ENCODE measurements at places on chromosomes 12 and 14.

- H3K4me1 ChIP-seq, result peaks cover 15% of the 10 kb centered on the region
- DNase-seq, result no peak
- H3K27me3 ChIP-seq, result peaks cover 8% of the 10 kb centered on the region
Observed at GRCh38 chr14:64232095-64232838, 61.9 kb downstream of the ESR2 start.

DNA sequence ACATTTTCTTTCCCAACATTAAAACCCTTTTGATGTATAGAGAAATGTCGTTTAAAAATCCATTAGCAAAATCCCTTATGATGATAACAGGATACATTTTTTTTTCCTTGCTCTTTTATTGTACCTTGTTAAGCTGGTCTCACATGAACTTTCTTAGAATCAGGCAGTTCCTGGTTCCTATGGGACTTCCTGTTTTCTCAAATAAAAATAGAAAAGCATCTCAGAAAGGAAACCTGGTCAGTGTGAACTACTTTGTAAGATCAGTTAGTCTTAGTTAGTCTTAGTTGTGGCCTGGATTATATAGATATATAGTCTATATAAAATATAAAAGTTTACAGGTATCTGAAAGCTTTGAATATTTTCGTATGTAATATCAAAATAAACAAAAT lies 40.3 kb downstream of the LEMD3 start:
- no peak overlapping the region for H3K27ac ChIP-seq
- H3K36me3 ChIP-seq, result no peaks in the 10 kb centered on the region
- H3K4me1 ChIP-seq, result no peaks in the 10 kb centered on the region
- no peak overlapping the region for H3K4me3 ChIP-seq
- no peaks in the 10 kb centered on the region for H3K27me3 ChIP-seq

DNA sequence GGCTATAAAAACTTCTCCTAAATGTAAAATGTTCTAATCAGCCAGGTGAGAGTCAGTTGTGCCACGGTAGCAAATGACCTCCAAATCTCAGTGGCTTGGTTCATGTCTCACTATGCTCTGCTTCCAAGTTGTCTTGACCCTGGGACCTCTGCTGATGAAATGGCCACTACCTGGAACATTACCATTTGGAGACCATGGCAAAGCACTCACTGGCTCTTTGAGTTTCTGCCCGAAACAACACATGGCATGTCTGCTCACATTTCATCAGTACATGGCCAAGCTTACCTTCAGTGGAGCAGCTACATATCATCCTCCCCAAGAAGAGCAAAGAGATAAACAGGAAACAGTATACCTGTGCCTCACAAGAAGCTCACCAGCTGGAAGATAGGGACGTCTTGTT lies 40.2 kb downstream of the PLEKHG7 start:
- no peak overlapping the region for H3K27ac ChIP-seq
- H3K4me3 ChIP-seq, result no peak overlapping the region
- DNase-seq, result no peak
- no peaks in the 10 kb centered on the region for H3K27me3 ChIP-seq
- H3K36me3 ChIP-seq, result no peaks in the 10 kb centered on the region

GRCh38 chr12:43098766-43099550 lies 453.0 kb downstream of the ADAMTS20 start:
- peaks cover 24% of the 10 kb centered on the region for H3K4me1 ChIP-seq
- no peak for DNase-seq
- H3K27me3 ChIP-seq, result peaks cover 1% of the 10 kb centered on the region
- H3K36me3 ChIP-seq, result no peaks in the 10 kb centered on the region

DNA sequence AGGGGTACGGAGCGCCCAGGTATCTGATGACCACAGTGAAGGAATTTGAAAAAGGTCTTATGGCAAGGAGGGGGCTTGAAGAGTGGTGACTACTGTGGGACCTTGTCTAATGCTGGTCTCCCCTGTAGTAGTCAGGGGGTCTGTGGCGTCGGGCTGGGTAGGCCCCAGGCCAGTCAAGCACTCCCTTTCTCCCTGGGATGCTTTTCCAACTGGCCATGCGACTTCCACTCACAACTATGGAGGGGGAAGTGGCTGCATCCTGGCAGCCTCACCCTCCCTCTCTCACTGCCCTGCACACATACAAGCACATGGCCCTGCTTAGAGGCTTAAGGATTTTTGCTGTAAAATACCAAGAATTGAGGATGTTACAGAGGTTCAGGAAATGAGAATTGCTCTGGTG lies 4.1 kb downstream of the TSPAN11 start:
- H3K4me1 ChIP-seq, result peaks cover 57% of the 10 kb centered on the region
- peak overlapping the region; percentile 58 for H3K4me3 ChIP-seq
- no peak for DNase-seq
- peak overlapping the region; percentile 80 for H3K27ac ChIP-seq

DNA sequence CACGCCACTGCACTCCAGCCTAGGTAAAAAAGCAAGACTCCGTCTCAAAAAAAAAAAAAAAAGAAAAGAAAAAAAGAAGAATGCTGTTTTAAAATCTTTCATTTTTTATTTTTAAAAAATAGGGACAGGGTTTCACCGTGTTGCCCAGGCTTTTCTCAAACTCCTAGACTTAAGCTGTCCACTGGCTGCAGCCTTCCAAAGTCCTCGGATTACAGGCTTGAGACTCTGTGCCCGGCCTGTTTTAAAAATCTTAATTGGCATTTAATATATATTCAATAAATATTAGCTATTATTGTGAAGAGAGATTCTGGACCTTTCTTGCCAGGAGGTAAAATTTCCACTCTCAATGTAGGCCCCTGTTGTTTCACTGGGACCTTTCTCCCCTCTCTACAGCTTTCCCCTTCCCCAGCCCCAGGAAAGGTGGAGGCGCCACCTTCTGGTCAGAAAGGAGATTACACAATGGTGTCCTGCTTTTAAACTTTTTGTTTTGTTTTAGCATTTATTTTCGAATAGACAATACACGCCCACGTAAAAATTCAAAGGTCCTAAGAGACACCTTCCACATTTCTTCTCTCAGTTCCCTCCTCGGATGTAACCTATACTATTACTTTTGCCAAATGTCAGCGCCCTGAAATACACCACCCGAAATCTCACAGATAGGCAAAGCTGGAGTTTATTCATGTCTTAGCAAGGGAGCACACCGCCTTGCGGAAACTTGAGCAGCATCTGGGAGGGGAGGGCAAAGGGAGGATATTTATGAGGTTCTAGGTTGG lies 23.8 kb upstream of the PHC1 start:
- H3K27ac ChIP-seq, result no peak overlapping the region
- peak; percentile 61 for DNase-seq
- H3K27me3 ChIP-seq, result peaks cover 2% of the 10 kb centered on the region
- H3K4me3 ChIP-seq, result peak overlapping the region; percentile 26
- H3K4me1 ChIP-seq, result no peaks in the 10 kb centered on the region
- no peaks in the 10 kb centered on the region for H3K36me3 ChIP-seq

DNA sequence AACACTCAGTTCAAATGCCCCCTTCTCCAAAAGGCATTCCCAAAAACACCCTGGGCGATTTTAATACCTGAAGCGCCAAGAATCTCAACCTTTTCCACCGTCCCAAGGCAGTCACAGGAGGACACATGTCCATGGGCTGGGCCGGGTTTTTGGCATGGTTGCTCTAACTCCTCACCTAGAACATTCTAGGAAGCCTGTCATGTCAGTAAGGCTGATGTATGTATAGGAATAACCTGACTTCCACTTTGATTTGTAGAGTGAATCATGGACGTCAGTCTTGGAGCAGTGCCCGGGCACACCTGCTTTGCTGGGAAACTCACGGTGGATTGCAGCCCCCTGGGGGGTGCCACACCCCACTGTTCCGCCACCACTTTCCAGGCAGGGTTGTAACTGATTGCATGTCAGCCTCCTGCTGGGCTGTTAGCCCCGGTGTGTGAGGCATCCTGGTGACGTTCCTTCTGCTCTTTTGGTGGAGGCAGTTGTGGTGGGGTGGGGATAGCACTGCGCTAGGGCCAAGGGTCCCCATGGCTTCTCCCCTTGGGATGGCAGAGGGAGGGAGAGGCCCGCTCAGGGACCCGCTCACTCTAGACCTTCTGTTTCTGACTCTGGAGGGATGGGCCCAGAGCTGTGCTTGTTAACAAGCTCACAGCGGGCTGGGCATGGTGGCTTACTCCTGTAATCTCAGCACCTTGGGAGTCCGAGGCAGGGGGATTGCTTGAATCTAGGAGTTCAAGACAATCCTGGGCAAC lies 35.2 kb upstream of the FAM181A start:
- DNase-seq, result no peak
- H3K4me1 ChIP-seq, result peaks cover 35% of the 10 kb centered on the region
- peak overlapping the region; percentile 40 for H3K4me3 ChIP-seq
- H3K27ac ChIP-seq, result peak overlapping the region; percentile 36
- H3K27me3 ChIP-seq, result peaks cover 6% of the 10 kb centered on the region

DNA sequence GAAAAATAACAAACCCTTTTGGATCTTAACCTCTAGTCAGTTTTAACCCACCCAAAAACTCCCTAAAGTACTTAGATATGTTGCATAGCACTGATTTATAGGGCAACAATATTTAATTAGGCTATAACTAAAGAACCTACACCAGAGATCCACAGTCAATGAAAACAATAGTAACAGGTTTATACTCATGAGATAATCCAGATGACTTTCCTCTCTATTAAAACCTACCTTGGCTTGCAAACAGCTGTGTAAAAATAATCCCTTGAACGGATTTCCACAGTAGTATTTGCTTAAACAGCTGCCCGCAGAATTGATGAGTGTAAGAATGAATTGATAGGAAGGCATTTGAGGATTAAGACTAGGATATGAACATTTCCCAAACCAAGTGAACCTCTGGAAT lies 104.3 kb upstream of the PTPRR start:
- H3K4me1 ChIP-seq, result peaks cover 3% of the 10 kb centered on the region
- no peaks in the 10 kb centered on the region for H3K27me3 ChIP-seq
- no peak for DNase-seq
- H3K36me3 ChIP-seq, result no peaks in the 10 kb centered on the region
- H3K27ac ChIP-seq, result no peak overlapping the region

Data from glutamatergic neuron (in vitro differentiated cells).